Immature natural killer cell (primary cell): ENCODE measurements at places on chromosomes 4 and X.

DNA sequence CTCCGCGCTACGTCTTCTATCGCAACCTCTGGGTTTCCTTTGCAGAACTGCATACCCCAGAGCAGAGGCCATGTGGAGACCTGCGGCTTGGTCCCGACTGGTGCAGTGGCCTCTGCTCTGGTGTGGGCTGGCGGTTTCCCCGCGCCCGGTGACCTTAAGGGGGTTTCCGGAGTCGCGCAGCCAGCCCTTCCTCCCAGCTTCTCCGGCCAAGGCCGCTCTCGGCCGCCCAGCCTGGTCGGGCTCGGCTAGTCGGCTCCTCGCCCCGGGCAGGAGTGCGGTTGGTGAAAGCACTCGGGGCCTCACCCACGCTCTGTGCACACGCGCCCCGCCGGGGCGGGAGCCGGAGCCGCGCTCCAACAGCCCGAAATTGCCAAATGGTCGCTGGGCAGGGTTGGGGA, 84.9 kb downstream of the BCOR start:
- DNase-seq: peak; percentile 38

DNA sequence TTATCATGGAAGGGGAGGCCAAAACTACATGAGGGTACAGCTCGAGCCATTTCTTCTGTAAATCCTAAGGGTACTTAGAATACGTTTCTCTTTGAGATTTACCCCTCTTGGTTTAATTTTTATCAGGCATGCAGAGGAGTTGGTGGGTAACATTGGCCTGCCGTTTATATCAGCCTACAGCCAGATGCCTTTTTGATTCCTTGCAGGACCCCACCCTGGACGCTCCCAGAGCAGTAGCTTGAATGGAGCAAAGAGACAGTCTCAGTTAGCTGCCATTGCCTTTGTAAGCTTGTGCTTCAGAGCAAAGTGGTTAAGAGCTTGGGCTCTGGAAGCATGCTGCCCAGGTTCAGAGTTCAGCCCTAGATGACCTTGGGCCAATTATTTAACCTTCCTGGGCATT, 9.0 kb downstream of the DOCK11 start:
- no peak for DNase-seq

DNA sequence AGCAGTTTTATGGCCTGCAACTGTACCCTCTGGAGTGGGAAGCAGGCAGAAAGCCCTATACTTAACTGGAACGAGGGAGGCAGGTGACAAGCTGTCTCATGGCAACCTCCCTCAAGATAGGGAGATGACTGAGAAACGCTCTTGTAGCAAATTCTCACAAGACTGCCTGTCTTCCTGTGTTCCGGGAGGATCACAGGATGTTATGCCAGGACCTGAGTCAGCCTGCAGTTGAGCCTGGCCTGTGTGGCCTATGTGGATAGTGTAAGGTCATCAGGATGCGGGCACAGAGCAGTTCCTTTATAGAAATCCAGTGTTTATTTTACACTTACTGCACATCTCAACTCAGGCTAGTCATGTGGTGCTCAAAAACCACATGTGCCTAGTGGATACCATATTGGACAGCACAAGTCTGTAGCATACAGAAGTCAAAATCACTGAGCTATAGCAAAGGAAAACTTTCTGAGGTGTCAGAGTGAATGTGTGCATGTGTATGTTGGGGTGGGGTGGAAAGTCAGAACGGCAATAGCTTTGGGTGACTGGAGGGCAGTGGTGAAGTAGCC, 25.2 kb downstream of the TAF7L start:
- DNase-seq: no peak

DNA sequence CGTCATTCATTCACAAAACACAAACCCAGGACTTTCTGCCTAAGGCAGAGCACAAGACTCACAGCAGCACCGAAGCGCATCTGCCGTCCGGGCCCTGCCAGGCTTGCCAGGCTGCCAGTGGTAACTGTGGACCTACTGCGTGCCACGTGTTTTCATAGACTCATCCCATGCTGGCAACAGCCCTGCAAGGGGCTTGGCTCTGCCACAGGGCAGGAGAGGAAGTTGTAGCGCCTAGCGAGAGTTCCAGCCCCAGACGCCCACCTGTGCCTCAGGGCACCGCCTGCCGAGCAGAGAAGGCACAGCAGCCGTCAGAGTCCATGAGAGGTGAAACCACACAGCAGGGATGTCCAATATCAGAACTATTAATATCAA, 18.9 kb upstream of the MRFAP1 start:
- DNase-seq: no peak

GRCh38 chr4:19728773-19729172, 522.9 kb upstream of the SLIT2 start:
- no peak for DNase-seq

DNA sequence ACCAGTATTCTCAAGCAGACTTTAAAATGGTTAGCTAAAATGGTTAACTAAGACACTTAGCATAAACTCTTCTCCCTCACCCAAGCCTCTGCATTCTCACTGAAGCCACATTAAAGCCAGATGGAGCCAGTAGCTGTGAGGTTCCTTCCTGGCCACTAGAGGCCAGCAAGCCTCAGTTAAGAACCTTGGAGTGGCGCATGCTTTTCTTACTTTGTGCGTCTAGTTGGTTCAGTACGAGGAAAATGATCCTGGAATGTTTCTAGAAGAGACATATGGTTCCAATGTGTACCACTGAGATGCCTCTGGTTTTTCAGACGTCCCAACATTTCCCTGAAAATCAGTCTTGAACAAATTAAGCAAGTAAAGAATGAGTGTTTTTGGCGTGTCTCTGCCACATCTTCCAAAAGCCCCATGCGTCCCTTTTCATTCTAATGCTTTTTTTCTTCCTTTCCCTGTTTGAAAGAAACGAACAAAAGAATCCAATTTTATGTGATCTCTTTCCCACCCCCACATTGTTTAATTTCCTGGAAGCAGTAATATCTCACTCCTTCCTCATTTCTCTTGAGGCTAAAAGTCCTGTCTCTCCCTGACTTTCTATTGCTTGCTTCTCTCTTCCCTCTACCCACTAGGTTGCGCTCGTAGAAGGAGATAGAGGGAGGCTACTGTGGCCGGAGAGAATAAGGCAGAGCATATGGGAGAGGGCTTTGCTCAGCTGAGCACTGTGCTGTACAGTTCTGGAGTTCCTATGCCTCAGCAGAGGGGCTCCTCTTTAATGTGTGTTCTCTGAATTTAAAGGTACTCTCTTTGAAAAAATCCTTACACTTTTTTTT, 82.9 kb upstream of the TAB3 start:
- no peak for DNase-seq

DNA sequence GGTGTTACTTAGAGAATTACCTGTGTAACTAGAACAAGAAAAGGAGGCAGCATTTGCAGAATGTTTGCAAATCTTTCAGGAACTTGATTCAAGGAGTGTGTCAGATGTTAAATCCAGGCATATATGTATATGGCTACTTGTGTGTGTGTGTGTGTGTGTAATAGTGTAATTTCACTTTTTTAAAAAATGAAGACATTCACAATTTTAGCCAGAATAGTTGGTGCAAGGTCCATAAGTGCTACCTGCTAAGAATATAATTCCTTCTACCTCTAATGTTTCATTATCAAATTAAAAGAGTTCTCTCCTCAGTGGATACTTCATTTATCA, 158.0 kb downstream of the PALLD start:
- no peak for DNase-seq

DNA sequence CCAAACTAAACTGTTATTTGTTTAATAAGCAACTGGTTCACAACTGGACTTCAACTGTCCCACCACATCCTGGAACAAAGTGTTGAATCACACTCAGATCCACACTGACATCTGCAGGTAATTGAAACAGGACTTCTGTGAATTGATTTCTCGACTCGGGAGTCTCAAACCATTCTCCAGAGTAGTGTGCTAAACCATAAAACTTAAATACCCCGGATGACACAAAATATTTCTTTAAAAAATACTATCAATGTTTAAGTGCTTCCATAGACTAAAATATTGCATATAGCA, 95.4 kb upstream of the PLAC1 start:
- DNase-seq: no peak

GRCh38 chr4:98604723-98605122, 53.7 kb downstream of the TSPAN5 start:
- DNase-seq: no peak

- no peak for DNase-seq
Measured at GRCh38 chrX:80216086-80216485, 201.5 kb downstream of the TBX22 start.

DNA sequence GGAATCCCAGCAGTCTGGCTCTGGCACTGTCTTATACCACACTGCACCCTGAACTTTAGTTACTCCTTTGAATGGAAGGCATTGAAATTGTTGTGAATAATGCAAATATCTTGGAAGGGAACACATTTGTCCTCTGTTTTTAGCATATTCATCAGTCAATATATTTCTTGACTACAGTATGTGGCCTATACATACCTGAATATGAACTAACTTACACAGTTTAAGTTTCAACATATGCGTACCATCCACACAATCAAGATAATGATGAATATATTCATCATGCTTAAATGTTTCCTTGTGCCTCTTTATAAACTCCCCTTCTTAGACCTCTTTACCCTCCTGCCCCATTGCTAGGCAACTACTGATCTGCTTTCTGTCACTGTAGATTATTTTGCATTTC, 145.7 kb upstream of the ESX1 start:
- no peak for DNase-seq

- no peak for DNase-seq
Measured at GRCh38 chr4:1625600-1626138, 58.4 kb downstream of the FAM53A start.

- DNase-seq: no peak
Measured at GRCh38 chr4:138405934-138406567, 163.9 kb upstream of the SLC7A11 start.

DNA sequence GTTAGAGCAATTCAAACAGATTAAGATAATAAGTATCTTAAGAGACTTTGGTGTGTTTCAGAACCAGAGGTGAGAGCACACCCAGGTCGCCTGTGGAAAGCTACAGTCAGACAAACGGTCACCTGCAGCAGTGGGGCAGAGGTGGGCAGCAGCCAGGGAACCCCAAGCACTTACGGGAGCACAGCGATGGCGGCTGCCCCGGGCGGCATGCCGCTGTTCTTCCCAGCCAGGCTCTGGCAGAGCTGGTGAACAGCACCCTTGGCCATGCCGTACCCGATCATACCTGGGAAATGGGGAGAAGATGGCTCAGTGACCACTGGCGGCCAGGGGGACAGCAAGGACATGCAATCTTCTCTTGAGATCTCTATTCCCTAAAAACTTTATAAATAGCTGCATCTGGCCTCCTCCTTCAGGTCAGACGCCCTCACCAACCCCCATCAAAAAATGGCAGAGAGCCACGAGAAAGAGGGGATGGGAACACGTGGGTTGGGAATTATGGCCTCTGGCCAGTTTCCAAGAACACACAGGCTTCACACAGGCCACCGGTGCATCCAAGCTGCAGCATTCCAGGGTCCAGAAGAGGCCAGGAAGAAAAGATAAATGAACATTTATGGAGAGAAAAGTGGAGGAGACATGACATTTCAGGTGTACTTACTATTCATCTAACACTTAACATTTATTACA, 19.7 kb downstream of the QDPR start:
- DNase-seq: no peak

- peak; percentile 17 for DNase-seq
Measured at GRCh38 chr4:26204249-26204825, 116.5 kb upstream of the RBPJ start.

DNA sequence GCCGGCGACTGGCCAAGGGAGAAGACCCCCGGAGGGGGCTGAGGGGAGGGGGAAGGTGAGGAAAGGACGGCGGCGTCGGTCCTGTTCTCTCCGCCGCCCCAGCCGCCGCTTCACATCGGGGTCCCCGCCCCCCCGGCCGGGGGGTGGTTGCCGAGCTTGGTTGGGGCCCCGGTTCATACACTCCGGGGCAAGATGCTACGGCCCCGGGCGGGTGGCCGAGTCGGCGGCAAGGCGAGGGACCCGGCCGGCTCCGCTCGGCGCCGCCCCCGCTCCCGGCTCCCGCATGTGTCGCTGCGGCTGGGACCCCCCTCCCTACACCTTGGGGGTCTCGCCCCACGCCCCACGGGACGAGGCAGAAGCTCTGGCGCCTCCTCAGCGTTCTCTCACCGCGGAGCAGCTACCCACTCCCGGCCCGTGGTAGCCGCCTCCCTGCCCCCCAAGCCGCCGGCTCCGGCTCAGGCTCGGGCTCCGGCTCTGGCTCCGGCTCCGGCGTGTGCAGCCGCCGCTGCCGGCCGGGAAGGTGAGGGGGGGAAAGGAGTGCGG, 461 bp downstream of the FBXW7 start:
- peak; percentile 30 for DNase-seq

- no peak for DNase-seq
Measured at GRCh38 chr4:24055623-24056022, 165.8 kb upstream of the PPARGC1A start.
